ENCODE measurements at places on chromosomes 4 and X.
A peak's percentile ranks its signal among the peaks of the same experiment; 100 is the strongest.

- no peak for DNase-seq
Observed at GRCh38 chr4:112378858-112379257, 81.7 kb downstream of the ALPK1 start.

GRCh38 chr4:7819446-7819845 is 120.2 kb downstream of the AFAP1 start:
- no peak for DNase-seq

- DNase-seq, result no peak
Observed at GRCh38 chr4:71442336-71442735, 103.5 kb downstream of the SLC4A4 start.

DNA sequence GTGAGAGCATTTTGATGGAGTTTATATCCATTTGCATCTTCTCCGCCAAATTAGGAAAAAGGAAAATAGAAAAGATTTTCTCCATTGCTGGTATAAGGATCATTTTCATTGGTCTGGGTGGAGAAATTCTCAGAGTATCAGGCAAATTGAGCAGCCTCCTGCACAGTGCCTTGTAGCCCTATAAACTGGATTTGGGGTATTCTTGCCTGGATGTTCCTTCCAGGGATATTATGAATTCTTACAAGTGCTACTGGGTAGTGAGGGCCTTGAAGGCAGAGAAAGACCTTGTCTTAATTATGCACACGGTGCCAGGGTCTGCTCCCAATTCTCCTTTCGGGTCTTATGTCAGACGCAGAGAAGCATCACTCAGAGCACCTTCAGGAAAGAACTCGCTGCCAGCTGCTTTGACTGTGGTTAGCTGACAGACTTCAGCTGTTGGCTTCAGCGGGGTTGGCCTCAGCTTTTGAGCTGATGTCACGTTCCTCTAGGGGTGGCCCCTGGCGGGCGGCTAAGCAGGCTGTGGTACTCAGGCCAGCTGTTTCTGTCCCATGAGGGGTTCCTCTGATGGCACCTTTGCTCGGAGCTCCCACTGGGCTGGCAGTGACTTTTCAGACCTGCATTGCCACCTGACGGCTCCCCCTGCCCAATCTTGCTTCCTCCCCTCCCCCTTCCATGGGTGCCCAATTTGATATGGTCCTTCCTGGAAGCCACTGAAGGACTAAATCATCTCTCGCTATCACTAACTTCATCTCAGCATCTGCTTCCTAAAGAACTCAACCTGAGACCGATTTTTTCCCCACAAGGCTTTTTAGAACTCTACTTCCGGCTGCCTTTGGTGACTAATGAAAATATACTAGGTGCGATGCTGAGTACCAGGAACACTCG is 519.5 kb downstream of the BCOR start:
- no peak for DNase-seq

DNA sequence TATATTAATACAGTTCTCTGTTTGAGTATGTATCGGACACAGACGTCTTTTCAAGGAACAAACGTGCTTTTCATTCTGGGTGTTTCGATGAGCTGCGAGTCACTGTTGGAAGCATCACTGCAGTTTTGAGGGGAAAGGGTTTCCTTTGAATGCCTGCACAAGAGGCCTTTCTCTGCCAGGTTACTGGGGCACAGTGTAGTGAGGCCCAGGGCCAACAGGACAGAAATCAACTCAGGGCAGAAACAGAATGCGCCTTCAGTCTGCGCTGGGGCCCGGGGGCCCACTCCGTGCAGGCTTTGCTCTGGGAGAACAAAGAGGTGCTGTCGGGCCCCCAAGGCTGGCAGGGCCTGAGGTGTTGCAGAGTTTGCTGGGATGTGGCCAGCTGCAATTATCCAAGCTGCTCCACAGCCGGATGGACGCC is 2.3 kb upstream of the PPP2R3B start:
- DNase-seq, result peak; percentile 16

- no peak for DNase-seq
Observed at GRCh38 chr4:72205831-72206230, 174.0 kb downstream of the NPFFR2 start.

GRCh38 chr4:8913858-8914460 is 42.3 kb upstream of the HMX1 start:
- no peak for DNase-seq

- DNase-seq, result no peak
Observed at GRCh38 chr4:4853371-4853823, 6.1 kb upstream of the MSX1 start.

DNA sequence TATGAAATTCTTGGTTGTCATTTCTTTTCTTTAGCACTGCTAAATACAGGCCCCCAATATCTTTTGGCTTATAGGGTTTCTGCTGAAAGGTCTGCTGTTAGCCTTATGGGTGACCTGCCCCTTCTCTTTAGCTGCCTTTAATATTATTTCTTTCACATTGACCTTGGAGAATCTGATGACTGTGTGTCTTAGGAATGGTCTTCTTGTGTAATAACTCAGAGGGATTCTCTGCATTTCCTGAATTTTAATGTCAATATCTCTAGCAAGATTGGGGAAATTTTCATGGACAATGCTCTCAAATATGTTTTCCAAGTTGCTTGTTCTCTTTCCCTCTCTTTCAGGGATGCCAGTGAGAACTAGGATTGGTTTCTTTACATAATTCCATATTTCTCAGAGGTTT is 292.4 kb downstream of the SLC7A11 start:
- DNase-seq, result no peak

DNA sequence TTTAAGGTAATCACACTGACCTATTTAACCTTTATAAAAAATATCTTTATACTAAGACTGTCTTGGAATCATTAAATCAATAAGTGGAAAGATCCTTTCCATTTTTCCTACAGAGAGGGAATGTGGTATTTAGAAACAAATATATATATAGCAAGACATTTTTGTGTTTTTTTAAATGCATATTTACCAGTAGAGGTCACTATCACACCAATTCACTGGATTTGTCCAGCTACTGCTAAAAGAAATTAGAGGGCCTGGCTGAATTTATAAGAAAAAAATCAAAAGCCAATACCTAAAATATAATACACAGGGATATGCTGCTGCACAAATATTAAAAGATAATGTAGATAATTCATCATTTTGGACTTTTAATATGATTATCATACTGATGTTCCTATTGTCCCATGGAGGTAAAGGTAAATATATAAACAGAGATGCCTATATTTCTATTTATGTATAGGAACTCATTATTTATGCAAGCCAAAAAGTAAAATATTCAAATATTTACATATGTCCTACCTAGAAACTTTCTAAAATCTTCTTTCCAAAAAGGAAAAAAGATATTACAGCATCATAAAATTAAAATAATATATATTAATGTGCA is 69.5 kb downstream of the PDE5A start:
- DNase-seq, result no peak

DNA sequence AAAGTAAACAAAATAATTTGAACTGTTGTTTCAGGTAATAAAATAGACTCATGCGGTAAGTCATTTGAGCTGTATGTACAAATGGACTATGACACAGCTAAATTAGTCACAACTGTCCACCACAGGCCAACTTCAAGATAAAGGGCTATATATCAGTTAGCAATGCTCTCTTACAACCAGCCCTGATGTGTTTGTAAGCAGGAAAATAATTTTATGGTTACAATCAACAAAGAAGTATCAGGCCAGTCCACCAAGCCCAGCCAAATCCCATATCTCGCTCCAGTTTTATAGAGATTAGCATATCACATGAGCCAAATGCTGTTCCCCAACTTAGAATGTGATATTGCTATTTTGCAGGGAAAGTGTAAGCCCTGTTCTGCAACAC is 511 bp upstream of the DUSP21 start:
- no peak for DNase-seq

- DNase-seq, result no peak
Observed at GRCh38 chr4:15402146-15402545, 25.7 kb upstream of the C1QTNF7 start.

GRCh38 chr4:40750461-40751258 is 905 bp downstream of the NSUN7 start:
- peak; percentile 61 for DNase-seq

DNA sequence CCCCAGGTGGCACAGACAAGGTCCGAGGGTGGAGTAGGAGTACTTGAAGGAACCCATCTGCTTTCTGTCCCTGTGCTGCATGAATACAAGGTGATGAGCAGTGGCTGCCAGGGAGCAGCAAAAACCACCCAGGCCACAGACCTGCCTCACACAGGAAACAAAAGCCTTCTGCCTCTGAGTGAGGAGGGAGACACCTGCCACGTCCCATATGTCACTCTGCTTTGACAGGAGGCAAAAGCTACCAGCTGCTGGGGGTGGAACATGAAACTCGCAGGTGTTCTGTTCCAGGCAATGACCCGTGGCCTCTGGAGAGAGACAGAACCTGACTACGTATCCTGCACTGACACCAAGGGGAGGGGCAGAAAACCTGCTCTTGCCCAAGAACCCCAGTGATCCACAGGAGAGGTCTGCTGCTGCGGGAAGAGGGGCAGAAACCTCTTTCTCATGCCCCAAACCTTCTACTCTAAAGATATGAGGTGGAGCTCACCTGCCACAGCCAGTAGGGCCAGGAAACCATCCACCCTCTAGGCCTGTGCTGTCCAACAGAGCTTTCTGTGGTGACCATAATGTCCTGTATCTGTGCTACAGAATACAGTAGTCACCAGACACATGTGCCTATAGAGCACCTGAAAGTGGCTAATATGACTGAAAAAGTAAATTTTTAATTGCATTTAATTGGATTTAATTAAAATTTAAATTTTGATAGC is 172.9 kb downstream of the PRDM5 start:
- no peak for DNase-seq

- no peak for DNase-seq
Observed at GRCh38 chr4:84672177-84672576, 89.2 kb downstream of the CDS1 start.

DNA sequence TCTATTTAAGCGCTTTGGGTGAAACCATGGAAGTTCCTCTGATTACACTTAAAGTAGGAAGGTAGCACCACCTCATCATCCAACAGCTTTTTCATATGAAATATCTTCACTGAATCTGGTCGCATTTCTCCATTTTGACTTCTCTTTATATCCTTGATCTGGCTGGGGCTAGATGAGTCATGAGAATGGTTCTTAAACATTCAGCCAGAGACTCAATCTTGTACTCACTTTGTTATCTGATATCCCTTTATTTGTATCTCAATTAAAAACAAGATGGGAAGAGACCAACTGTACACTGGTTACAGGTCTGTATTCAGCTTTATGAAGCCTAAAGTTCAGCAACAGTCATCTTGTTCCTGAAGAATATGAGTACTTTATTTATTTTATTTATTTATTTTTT is 84.9 kb downstream of the CBLL2 start:
- no peak for DNase-seq

DNA sequence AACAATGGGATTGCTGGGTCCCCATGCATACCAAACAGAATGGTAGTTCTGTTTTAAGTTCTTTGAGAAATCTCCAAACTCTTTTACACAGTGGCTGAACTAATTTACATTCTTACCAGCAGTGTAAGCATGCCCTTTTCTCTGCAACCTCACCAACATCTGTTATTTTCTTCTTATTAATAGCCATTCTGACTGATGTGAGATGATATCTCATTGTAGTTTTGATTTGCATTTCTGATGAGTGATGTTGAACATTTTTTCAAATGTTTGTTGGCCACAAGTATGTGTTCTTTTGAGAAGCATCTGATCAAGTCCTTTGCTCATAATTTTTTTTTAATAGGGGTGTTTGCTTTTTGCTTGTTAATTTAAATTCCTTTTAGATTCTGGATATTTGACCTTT is 41.2 kb upstream of the ZMAT1 start:
- no peak for DNase-seq

- no peak for DNase-seq
Observed at GRCh38 chr4:37008199-37008598, 236.3 kb upstream of the NWD2 start.

DNA sequence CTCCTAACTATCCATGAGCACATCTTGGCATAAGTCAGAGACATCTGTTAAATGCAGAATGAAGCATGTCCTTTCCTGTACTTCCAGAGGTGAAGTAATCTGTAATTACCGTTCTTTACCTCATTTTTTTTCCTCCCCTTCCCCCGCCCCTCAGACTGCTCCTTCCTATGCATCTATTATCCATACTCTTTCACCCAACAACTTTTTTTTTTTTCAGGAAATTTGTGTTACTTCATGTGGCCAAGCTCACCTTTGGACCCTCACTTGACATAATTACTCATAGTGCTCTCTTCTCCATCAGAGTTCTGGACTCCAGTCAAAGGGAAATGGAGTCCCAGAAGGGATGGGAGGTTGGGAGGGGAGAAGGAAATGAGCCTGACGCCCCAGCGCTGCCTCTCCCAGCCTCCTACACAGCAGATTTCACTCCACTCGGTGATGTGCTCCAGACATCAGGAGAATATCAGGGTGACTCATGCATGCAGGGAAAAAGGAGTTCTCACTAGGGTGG is 568.8 kb downstream of the STIM2 start:
- DNase-seq, result no peak

DNA sequence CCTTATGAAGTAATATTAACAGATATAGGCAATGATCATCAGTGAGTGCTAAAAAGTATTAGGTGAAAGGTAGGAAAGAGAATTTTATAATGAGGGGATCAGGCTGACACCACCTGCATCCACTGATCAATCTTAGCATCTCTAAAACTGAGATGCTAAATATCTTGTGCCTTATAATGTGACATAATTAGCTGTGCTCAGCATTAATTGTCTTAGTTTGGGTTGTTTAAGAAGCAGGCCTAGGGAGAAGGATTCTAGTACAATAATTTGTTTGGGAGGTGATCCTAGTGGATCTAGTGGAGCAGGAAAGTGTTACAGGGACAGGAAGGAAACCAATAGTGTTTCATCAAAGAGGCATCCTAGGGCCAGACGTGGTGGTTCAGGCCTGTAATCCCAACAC is 22.2 kb upstream of the PAPSS1 start:
- DNase-seq, result no peak

- no peak for DNase-seq
Observed at GRCh38 chr4:92163348-92163747, 140.4 kb upstream of the GRID2 start.

DNA sequence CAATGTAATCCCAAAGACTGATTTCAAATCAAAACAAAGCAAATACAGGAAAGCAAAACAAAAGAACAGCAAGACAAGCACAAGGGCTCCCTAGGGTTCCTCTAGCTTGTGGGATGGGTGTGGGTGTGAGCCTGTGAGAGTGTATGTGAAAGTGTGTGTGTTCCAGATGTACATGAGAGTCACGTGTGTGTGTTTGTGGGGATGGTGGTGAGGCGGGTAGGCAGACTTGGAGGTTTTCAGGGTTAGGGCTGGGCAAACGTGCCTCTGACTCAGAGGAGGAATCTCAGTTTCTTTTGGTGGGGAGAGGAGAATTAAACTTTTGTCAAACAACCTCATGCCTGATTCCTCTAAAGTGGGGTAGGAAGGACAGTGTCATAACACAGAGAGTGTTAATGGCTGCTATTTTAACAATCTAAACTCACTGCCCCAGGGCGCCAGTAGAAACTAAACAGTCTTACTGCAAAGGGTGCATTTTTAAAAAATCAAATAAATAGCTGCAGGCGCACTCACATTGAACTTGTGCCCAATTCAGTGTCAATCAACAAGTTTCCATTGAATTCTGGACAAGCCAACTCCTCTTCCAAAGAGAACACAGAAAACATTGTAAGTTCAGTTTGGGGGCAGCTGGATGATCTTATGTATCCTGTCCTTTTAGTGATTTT is 51.8 kb downstream of the CHRDL1 start:
- DNase-seq, result no peak

All from ELF-1 (cell line).